ENCODE measurements at places on chromosomes 11 and 22.

DNA sequence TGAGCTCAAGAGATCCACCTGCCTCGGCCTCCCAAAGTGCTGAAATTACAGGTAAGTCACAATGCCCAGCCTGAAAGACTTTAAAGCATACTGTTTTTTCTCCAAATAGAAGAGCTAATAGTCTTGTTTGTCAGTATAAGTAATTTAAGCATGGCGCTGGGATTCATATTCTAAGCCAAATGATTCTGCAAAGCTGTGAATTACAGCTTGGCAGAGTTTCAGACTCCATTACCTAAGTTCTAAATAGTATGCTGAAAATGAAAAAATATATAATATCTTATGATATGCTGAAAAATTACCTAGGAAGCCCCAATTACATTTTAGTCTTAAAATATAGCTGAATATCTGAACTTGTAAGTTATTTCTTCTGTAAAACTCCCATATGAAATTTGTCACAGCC, 39.3 kb downstream of the MRE11 start:
- DNase-seq: no peak

DNA sequence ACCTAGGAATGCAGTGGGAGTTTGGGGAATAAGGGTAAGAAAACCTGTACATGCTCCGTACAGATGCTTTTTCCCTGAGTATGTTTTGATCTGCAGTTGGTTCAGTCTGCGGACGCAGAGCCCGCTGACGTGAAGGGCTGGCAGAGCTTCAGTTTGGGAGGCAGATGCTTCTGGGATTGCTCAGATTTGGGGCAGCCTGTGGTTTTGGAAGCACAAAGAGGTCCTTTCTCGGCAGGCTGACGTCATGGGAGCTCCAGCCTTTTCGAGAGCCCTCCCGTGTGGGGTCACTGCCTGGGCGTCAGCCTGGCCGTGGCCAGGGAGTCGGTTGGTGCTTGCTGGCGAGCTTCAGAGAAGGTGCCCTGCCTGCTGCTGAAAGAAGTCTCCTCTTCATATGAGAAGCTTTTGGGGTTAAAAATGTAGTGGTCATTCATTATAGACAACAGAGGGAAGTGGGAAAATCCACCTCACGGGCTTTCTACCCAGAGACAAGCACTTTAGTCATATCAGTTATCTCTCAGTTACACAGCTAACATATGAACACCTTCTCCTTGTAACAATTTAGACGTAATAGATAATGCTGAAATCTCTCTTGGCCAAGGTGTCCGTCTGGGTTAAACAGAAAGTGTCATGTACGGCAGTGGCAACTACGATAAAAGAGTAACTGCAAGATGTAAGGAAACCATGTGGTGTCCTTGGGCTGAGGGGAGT, 26.8 kb downstream of the TPCN2 start:
- no peak for DNase-seq

- no peak for DNase-seq
Observed at GRCh38 chr11:44306052-44306917, 3.7 kb downstream of the ALX4 start.

DNA sequence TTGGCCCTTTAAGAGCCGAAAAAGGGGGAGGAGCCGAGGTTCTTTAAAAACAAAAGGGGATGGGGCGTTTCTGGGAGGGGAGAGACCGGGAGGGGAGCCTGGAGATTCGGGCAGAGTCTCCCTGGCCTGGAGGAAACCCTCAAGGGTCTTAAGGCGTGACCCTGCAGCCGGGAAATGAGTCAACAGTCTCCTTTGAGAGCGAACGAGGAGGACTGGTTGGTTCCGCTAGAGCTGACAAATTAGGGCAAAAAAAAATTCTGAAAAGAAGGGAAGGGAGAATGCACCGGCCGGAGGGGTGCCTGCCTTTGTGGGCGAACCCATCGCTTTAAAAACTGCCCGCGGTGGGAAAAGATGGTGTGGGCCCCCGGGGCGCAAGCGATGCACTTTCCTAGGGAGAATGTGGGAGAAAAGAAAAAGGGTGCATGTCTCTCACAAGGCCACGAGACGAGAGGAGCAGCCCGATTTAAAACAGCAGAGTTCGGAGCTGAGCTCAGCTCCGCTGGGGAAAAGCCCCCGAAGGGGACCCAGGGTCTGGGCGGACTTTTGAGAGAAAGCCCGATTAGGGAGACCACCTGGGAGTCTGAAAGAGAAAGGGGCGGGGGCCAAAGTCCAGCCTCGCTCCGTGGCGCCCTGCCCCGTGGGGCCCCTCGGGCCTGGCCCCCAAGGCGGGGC, 874 bp downstream of the ZFTA start:
- DNase-seq: no peak

GRCh38 chr11:130510407-130511006, 62.1 kb downstream of the ADAMTS15 start:
- no peak for DNase-seq

- no peak for DNase-seq
Observed at GRCh38 chr22:17476838-17477237, 86.5 kb upstream of the SLC25A18 start.

- DNase-seq: no peak
Observed at GRCh38 chr11:29319210-29319609, 697.6 kb downstream of the KCNA4 start.

- DNase-seq: no peak
Observed at GRCh38 chr11:10762913-10763421, 11.9 kb downstream of the CTR9 start.

- DNase-seq: no peak
Observed at GRCh38 chr11:79393362-79394043, 47.3 kb downstream of the TENM4 start.

DNA sequence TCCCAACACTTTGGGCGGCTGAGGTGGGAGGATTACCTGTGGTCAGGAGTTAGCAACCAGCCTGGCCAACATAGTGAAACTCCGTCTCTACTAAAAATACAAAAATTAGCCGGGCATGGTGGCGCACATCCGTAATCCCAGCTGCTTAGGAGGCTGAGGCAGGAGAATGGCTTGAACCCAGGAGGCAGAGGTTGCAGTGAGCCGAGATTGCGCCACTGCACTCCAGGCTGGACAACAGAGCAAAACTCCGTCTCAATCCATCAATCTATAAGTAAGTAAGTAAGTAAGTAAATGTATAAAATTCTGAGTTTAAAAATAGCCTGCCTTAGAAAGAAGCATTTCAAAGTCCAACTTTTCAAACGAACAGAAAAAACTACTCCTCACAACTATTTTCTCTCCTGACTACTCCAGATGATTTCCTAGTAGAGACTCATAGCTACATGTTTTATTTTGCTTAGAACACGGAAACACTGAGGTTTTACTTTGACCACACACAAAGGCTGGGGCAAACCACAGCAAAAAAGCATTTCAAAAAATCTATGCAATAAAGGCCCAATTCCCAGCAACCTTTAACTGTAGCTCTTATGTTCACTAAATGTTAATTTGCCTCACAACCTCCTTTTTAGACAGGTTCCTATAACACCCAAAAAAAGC, 16.3 kb downstream of the SPTY2D1 start:
- DNase-seq: no peak

DNA sequence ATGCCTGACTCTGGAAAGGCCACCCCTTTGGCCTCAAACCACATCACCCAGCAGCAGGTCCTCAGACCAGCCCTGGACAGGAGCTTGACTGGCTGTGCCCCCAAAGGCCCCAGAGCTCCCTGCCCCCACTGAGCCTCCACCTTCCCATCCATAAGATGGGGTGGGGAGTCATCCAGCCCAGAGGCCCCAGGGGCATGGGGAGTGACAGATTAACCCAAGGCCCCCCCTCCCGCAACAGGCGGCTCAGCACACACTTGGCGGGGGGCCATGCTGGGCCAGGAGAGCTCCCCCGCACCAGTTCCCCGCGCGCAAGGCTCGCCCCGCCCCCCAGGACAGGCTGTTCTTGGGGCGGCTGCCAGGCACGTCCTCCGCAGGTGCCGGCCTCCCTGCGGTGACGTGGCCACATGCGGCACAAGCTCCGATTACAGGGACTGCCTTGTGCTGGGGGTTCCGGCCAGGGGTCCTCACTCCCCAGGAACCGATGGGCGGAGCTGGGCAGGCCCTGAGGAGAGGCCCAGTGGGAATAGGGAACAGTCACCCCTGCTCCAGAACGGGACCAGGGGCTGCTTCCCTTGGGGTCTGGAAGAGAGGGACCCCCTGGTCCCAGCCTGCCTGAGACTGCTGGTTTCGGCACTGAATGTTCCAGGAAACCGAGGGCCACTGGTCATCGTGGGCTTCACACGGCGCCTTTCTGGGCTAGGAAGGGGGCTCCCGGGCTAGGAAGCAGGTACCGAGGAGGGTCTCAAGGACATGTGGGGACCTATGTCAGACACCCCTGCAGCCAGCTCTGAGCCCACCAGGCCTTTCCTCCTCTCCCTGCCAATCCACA, 5.1 kb upstream of the CDKN1C start:
- DNase-seq: no peak

DNA sequence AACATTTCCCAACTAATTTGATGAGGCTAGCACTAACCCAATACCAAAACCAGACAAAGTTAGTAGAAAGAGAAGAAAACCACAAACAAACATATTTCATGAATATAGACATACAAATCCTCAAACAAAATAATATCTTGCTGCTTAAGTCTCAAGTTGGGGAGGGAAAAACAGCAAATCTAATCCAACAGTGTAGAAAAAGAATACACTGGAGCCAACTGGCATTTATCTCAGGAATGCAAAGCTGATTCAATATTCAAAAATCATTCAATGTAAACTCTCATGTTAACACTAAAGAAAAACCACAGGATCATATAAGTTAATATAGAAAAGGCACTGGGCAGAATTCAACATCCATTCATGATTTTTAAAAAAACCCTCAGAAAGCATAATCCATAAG, 18.2 kb downstream of the GNB1L start:
- DNase-seq: no peak

GRCh38 chr11:107683061-107683460, 28.8 kb downstream of the SLN start:
- no peak for DNase-seq

DNA sequence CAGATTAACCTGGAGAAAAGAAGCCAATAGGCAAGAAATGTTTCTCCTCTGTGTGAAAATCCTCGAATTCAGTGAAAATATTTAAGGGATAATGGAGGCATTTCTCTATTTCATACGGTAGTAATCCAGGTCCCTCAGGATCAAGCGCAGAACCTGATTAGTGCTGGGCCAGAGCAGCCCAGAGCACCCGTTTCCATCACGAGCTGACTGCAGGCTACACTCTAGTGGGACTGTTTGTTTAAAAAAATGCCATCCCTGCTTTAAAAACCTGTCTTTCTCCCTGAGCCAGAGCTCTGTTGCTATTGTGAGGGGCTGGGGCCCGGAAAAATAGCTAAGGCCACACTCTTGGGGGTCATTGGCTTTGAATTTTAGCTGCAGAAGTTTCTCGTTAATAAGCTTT, 223.2 kb upstream of the E2F8 start:
- no peak for DNase-seq

- no peak for DNase-seq
Observed at GRCh38 chr22:35614404-35614803, 2.7 kb downstream of the MB start.

DNA sequence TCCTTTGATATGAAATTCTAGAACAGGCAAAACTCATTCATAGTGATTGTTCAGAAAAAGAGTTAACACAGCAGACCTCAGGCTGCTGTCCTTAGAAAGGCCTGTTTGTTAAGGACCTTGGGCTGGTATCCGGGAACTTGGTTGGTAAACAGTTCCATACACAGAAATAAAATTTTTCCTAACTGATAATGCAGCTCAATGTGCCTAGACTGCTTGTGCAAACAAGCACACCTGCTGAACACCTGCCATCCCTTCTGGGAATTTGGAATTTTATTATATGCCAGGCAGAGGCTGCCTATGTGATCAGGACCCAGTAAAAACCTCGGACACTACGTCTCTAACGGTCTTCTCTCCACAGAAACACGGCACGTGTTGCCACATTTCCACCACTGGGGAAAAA, 11.5 kb downstream of the THAP12 start:
- DNase-seq: no peak

- DNase-seq: no peak
Observed at GRCh38 chr22:44876921-44877320, 124.5 kb downstream of the ARHGAP8 start.

- DNase-seq: no peak
Observed at GRCh38 chr11:64880240-64881001, 2.0 kb upstream of the EHD1 start.

- DNase-seq: no peak
Observed at GRCh38 chr11:61963282-61964057, 4.0 kb downstream of the FTH1 start.

DNA sequence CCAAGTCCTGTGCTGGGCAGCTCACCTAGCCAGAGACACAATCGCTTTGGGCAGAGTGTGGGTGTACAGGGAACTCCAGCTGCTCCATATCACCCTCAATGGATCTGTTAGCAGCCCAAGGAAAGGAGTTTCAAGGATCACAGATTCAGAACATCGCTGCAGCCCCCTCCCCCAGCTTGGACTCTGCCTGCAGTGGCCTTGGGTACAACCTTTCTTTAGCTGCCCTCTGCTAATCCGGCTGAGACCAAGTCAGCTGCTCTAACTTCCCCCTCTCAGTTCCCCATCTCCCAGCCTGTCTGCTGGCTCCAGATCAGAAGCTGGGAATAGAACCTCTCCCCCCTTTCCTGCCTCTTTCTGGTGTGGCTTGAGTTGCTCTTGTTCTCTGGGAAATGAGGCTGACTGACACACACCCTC, 1.3 kb downstream of the TMEM86A start:
- no peak for DNase-seq

GRCh38 chr11:87819151-87819550, 356.1 kb downstream of the RAB38 start:
- no peak for DNase-seq

- no peak for DNase-seq
Observed at GRCh38 chr11:10451426-10452116, 3.5 kb upstream of the AMPD3 start.

- no peak for DNase-seq
Observed at GRCh38 chr11:132111838-132112237, 741.4 kb downstream of the NTM start.

- no peak for DNase-seq
Observed at GRCh38 chr11:1194977-1195681, 27.7 kb upstream of the MUC5B start.

DNA sequence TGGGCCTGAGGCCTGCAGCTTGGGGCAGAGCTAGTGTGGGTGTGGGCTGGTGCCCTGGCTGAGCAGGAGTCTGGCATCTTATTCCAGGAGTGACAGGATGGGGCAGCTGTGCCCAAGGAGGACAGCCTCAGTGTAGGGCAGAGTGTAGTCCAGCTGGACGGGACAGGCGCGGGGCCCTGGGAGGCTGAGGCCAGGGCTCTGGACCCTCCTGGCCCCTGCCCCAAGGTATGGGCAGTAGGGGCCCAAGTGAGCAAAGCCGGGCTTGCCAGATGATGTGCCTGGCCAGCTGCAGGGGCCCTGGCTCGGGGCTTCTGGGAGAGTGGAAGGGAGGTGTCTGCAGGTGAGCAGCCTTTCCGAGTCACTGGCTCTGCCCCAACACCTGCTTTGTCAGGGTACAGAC, 1190.9 kb downstream of the BRD1 start:
- DNase-seq: no peak
